ENCODE measurements at places on chromosomes 16 and 17.
A peak's percentile ranks its signal among the peaks of the same experiment; 100 is the strongest.

DNA sequence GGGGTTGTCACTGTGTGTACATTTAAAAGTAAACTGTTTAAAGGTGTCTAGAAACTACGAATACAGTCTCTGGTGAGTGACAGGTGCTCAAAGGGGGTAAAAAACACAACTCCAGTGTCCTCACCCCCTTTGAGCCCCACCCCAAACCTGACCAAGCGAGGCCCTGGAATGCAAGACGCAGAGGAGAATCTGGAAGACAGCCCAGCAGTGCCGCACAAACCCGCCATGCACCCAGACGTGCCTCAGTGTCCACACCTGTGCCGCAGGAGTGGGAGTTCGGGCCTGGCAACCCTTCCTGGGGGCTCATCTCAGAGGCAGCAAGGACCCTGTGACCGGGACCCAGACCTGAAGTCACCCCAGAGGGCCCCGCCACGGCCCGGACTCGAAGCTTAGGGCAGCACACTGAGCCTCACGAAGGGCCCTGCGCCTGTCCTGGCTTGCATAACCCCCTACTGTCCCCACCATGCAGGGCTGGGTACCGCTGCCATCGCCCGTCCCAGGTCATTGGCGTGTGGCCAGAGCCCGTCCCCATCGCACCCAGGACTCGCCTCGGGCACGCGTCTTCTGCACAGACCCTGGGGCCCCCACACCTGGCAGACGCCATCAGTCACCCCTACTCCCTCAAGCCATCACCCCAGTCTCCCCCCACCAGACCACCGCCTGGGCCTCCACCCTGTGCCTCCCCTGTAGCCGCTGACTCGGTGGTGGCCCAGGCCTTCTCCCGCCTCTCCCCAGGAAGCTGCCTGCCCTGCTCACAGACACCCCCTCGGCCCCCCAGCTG, 33.0 kb upstream of the ZC3H18 start:
- DNase-seq: no peak

DNA sequence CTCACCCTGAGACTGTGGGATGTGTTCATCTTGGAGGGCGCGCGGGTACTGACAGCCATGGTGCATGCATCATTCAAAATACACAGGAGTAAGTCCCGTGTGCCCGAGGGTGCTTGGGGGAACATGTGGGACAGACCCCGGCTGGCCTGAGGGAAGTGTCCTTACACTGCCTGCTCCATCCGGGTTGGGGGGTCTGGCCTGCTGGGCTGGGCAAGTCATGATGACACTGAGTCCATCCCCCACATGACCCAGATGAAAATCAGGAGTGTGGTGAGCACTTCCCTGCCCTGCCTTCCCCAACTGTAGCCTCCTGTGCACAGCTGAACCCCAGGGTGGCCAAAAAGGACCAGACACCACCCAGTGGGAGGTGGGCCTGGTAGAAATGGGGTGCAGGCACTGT, 10.8 kb downstream of the TBC1D26 start:
- no peak for DNase-seq

DNA sequence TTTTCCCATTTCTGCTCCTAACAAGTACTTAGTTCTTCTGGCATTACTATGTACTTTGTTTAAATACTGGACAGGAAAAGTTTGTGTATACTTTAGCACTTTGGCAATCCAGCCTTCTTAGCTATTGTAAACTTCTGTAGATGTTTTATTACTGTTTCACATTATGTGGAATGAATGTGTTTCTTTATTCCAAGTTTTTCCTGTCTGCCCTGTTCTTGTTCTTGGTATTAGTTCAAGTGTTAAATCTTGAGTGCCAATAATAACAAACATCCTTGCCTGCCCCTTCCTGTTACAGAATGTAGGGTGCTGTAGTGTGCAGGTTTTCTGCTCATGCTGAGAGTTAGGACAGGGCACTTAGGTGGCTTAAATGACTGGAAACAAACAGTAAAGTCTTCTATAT, 7.3 kb upstream of the CAPNS2 start:
- no peak for DNase-seq

DNA sequence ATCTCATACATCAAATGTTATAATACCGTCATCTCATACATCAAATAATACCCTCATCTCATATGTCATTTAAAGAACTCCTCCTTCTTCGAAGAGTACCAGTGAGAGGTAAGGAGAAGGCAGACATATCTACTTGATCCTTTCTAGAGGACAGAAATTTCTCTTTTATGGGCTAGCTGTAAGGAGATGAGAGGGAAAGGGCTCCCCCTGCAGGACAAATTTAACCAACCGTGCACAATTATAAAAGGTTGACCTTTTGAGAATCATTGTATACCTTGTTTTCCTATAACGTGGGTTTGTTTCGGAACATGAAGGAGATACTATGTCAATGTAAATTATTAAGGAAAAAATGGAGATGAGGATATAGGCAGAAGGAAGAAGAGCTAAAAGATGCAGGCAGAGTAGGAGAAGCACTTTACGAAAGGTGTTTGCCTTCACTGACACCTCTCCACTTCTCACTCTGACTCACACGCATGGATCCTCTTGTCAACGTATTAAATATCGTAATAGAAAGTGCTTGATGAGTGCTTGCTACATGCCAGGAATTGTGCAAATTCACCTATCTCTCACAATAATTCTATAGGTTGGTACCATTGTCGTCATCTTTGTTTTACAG, 465.9 kb upstream of the ERCC4 start:
- no peak for DNase-seq

GRCh38 chr16:13168091-13168572, 266.7 kb downstream of the SHISA9 start:
- no peak for DNase-seq

DNA sequence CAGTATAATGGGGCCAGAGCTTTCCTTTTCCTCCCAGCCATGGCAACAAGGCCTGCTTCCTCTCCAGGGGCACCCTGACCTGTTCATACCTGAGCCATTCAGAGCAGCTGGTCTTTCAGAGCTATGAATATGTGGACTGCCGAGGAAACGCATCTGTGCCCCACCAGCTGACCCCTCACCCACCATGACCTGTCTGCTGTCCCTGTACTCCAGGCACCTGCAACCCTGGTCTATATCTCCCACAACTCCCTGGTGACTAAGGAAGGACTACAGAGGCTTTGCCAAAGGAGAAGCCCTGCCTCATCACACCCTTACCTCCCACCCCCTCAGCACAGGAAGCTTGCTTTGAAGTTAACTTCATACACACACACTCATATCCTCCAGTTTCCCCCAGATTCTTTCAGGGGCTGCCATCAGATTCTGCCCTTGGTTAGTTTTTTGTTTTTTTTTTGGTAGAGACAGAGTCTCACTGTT, 6.0 kb downstream of the TMEM106A start:
- DNase-seq: peak; percentile 31

- DNase-seq: no peak
These were observed 2.6 kb upstream of the DNAH2 start for GRCh38 chr17:7714721-7715594.

GRCh38 chr16:67764158-67764667, 42.1 kb downstream of the RANBP10 start:
- DNase-seq: no peak

DNA sequence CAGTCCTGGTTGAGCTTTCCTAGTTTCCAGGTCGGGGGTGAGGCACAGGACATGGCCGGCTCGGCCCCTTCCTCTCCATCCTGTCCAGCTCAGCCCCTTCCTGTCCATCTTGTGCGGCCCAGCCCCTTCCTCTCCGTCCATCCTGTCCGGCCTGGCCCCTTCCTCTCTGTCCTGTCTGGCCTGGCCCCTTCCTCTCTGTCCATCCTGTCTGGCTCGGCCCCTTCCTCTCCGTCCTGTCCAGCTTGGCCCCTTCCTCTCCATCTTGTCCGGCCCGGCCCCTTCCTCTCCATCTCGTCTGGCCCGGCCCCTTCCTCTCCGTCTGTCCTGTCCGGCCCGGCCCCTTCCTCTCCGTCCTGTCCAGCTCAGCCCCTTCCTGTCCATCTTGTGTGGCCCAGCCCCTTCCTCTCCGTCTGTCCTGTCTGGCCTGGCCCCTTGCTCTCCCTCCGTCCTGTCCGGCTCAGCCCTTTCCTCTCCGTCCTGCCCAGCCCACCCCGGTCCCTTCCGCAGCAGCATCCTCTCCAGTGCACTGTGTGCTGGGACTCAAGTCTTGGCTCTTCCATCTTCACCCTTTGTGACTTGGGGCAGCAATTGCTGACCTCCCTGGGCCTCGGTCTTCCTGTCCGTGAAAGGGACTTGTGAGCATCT, 5.5 kb upstream of the ZNF750 start:
- no peak for DNase-seq

DNA sequence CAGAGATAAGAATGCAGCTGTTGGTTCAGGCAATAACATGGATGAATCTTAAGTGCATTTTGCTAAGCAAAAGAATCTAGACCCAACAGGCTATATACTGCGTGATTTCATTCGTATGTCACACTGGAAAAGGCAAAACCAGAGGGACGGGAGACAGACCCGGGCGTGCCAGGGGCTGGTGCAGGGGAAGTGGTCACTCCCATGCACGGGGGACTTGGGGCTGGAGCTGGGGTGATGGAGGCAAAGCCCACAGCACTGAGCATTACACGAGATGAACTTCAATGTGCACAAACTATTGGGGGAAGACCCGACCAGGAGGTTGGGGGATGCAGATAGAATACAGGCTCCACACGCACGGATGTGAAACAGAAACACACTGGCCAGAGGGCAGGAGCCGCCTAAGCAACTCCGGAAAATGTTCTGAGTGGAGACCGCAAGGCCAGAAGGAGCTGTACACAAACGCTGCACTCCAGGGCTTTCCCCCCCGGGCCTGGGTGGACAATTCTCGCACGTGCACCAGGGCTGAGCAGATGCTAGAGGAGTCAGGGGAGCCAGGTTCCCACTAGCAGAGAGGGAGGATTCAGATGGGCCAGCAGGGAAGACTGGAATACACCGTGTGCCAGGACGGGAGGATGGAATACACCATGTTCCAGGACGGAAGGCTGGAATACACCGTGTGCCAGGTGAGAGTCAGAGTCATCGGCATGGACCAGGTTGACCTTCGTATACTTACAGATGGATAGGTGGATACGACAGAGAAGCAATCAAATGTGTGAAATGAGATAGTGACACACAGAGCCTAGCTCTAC, 11.3 kb downstream of the LMF1 start:
- no peak for DNase-seq

- no peak for DNase-seq
These were observed 165.7 kb downstream of the CMIP start for GRCh38 chr16:81610144-81610842.

DNA sequence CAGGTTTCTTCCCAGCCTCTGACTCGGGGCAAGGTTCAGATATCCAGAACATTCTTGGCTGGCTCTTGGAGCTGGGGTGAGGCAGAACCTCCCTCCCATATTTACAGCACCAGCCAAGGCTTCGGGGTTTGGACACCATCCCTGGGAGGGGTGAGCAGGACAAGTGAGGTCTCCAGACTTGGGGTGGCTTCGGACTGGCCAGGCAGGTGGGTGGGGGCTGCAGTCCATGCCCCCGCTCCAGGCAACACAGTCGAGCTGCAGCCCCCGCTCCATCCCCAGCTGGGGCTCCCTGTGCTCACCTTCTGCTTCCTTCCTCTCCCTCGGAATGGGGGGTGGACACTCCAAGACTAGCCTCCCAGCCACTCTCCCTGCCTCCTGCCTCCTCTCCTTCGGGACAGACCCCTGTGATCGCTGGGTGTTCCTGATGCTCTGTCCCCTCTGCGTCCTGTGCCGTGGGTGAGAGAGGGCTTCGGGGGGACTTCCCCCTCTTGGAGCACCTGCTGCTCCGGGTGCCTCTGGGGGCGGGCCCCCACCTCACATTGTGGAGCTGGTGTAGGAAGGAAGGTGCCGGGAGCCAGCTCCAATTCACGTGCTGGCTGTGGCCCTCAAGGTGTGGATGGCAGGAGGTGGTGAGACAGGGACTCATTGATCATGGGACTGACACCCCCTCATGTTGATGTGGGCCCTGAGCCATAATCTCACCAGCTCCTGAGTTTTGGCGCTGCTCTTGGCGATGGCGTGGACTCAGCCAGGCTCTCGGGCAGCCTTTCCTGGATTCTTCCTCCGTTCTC, 189.2 kb downstream of the SEC14L1 start:
- DNase-seq: no peak

DNA sequence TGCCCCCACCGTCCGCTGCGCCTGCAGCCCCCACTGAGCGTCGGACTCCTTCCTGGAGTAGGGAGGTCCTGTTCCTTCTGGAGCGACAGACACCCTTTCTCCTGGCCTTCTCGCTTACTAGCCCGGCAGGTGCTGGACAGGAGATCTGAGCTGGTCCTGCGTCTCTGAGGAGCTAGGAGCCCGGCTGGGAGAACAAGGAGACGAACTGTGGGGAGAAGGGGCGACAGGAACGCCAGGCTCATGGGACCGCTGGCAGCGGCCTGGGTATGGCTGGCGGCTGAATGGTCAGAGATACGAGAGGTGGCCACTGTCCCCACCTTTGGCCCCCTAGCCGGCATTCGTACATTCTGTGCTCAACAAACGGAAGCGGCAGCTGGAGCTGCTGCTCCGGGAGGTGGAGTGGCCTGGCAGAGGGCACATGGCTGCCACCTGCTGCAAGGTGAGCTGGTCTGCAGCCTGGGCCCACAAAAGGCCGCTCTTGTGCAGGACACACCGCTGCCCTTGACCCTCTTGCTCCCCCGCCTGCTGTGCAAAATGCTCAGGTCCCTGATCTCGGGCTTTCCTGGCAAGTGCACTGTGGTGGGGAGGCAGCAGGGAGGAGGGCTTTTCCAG, 2066.7 kb downstream of the TP53TG3F start:
- DNase-seq: no peak

- DNase-seq: no peak
These were observed 32.7 kb downstream of the TNFRSF13B start for GRCh38 chr17:16939208-16939576.

GRCh38 chr16:56547949-56548567, 16.8 kb upstream of the MT4 start:
- DNase-seq: no peak

GRCh38 chr17:53950207-53950857, 127.6 kb downstream of the KIF2B start:
- DNase-seq: no peak

- DNase-seq: no peak
These were observed 4.0 kb downstream of the ZFHX3 start for GRCh38 chr16:73043828-73044467.

DNA sequence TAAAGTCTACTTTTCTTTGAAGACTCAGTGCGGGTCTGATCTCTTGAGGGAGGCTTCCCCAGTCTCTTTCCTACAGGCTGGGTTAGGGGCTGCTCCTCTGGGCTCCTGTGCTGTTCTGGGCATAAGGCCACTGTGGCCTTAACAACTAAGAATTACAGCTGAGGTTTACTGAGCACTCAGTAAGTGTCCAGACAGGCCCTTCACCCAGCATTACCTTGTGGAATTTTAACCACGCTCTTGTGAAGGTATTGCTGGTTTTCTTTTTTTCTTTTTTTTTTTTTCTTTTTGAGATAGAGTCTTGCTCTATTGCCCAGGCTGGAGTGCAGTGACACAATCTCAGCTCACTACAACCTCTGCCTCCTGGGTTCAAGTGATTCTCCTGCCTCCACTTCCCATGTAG, 3.6 kb upstream of the CA4 start:
- DNase-seq: no peak

GRCh38 chr17:73973586-73974409, 229.7 kb upstream of the RPL38 start:
- no peak for DNase-seq

- no peak for DNase-seq
These were observed 3.3 kb downstream of the HNF1B start for GRCh38 chr17:37741341-37742115.

All from activated naive CD4-positive, alpha-beta T cell treated with anti-CD3 and anti-CD28 coated beads, Interleukin-2, amount 50 U/mL, for 16 hours (primary cell).